ENCODE measurements at places on chromosomes 2 and 18. TPM values are rescaled to one million over a fixed set of nuclear protein-coding genes. Genes with fewer than 3 reads are reported as not detected.

The PFN4 gene
- 1.7 TPM for polyA plus RNA-seq

The TCF23 gene
- polyA plus RNA-seq: not detected

The SERPINB4 gene
- polyA plus RNA-seq: not detected

The ARHGAP15 gene
- not detected for polyA plus RNA-seq

The GBX2 gene
- polyA plus RNA-seq: 0.45 TPM

The SFXN5 gene
- polyA plus RNA-seq: 25.8 TPM

The UXS1 gene
- 83.2 TPM for polyA plus RNA-seq

The LYG2 gene
- not detected for polyA plus RNA-seq

The RGPD4 gene
- polyA plus RNA-seq: 0.02 TPM

The TEKT4 gene
- polyA plus RNA-seq: not detected

DNA sequence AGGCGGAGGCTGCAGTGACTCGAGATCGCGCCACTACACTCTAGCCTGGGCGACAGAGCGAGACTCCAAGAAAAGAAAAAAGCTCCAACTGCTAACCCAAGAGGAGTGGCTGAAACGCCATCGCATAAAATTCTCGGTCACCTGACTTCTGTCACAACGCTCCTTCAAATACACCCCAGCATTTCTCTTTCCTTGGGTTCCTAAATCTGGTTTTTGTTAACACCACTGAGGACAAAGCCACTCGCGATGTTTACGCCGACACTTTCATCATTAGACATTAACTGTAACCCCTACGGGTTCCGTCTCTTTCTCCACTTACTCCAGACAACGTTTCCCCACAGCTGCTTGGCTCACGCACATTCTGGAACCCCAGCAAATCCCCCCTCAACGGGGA is 679 bp downstream of the CLK1 start:
- DNase-seq: peak; percentile 32

- no peak for DNase-seq
Observed at GRCh38 chr2:75728614-75729419, 18.1 kb upstream of the GCFC2 start.

DNA sequence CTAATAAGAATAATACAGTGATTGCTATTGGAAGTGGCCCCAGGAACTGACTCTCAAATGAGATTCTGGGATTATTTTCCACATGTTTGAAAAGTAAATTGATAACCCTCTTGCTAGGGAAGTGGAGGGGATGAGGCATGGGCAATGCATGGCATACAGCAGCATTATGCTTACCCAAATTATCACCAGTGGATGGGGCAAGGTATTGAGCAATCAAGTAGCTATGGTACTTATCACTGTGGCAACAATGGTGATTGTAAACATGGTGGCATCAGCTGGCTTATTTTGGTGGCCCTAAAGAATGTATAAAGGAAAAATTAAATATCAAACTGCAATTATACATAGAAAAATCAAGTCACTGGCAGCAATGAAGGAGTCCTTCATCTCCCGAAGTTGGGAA is 155.1 kb downstream of the FIGN start:
- DNase-seq: no peak

- DNase-seq: no peak
Observed at GRCh38 chr2:111945444-111946293, 47.3 kb downstream of the MERTK start.

GRCh38 chr2:226130192-226130591 is 669.4 kb downstream of the IRS1 start:
- peak; percentile 12 for DNase-seq

DNA sequence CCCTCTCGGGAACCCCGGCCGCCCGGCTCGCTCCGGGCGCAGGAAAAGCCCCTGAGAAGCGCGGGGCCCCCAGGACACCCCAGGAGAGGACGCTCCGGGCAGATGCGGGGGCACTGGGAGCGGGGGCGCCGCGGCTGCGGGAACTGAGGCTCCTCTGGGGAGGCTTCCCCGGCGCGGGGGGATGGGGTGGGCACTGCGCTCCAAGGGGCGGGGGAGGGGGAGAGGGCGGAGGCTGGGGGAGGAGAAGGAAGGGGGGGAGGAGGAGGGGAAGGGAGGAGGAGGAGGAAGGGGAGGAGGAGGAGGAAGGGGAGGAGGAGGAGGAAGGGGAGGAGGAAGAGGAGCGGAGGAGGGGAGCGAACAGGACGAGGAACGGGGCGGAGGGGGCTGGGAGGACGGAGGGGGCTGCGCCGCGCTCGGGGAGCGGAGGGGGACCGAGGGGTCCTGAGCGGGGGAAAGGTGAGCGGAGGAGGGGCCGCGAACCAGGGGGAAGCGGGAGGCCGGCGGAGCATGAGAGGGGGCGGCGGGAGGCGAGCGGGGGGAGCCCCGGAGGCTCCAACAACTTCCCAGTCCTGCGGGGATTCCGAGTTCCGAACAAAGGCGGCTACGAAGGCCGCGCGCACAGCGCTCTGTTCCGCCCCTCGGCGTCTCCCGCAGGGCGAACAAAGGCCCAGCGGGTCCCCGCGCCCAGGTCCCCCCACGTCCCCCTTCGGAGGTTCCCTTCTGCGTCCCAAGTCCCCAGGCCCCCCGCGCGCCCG is 742 bp downstream of the PXDN start:
- peak; percentile 68 for DNase-seq

DNA sequence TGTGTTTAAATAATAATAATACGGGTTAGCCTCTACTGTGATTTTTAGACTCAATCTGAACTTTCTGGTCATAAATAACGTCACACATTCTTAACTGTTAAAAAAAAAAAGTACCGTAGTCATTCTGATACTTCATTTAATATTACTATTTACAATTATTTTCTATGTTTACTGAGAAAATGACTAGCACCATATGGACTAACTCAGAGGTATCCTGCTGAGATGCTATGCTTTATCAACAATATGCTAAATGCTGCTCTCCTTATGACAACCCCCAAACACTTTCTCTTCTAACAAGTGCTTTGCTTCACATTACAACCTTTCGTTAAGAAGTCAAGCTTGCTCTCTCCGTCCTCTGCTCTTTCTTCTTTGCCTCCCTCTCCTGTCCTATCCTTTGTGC is 182.1 kb downstream of the AFF3 start:
- no peak for DNase-seq

DNA sequence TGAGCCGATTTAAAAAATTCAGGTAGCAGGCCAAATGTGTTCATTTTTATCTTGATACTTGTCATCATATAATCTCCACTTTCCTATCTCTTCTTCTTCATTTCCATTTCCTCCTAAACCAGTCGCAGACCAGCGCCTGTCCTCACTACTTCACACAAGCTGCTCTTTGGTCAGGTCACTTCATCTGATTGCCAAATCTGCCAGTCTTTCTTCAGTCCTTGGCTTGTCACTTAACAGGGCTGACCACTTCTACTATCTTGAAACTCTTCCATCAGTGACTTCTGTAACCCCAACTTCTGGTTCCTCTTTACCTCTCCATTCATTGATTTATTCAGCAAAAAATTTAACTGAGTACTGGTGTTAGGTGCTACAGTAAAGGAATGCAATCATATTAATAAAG is 18.0 kb upstream of the SPRED2 start:
- no peak for DNase-seq

- DNase-seq: no peak
Observed at GRCh38 chr2:38438133-38438882, 61.2 kb upstream of the ATL2 start.

DNA sequence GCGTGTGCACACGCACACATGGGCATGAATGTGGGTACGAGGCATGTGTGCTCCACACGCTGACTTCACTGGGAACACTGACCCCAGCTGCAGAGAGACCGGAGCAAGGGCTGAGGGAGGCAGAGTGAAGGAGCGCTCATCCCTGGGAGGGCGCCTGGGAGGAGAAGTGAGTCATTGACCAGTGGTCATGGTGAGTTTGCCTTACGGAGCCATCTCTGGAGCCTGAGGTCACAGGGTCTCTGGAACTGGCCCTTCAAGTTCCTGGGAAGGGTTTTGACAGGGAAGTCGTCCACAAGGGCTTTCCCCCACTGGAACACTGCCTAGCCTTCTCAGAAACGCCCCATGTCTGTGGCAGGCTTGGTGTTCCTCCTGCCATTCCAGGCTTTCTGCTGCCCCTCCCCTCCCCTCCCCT is 14.3 kb upstream of the TMEM185B start:
- DNase-seq: peak; percentile 57

DNA sequence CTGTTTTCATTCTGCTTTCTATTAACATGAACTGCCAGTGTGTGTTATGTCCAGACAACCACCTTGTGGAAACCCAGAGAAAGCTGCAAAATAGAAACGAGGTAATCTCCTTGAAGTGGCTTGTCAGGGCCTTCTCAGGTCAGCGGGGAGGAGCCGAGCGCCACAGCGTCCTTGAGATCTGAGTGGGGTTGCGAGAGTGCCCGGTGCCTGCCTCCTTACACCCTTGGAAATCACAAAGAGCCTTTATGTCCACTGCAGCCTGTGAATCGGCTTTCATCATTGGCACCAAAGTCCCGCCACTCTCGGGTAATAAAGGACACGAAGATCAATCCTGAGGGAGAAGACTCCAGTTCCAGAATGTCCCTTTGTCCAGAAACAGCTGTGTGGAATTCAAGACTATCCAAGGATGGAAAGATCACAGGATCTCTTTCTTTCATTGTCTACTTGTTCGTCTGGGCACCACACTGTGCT is 135.2 kb downstream of the HRH4 start:
- DNase-seq: no peak

GRCh38 chr18:68611311-68611710 is 103.6 kb downstream of the TMX3 start:
- DNase-seq: no peak

DNA sequence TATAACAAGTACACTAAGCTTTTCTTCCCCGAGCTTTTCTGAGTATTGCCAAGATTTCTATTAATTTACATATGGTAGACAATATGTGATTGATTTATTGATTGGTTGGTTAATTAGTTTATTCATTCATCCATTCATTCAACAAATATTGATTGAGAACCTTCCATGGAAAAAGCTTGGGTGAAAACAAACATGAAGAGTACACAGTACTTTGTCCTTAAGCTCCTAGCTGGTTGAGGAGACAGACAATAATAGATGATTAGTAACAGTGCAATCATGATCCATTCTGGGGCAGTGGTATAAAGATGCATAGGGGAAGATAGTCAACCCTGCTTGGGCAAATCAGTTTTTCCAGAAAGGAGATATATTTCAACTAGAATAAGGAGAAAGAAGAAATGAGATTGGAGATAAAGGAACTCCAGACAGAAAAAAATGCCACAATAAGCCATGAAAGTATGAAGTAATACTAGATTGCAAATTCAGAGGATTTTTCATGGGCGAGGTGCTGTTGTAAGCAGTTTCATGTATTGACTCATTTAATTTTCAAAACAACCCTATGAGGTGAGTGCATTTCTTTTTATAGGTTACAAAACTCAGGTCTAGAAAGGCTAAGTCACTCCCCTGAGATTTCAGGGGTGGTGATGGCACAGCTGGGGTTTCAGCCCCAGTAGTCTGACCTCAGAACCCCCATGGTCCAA is 129.5 kb downstream of the RND3 start:
- peak; percentile 24 for DNase-seq

DNA sequence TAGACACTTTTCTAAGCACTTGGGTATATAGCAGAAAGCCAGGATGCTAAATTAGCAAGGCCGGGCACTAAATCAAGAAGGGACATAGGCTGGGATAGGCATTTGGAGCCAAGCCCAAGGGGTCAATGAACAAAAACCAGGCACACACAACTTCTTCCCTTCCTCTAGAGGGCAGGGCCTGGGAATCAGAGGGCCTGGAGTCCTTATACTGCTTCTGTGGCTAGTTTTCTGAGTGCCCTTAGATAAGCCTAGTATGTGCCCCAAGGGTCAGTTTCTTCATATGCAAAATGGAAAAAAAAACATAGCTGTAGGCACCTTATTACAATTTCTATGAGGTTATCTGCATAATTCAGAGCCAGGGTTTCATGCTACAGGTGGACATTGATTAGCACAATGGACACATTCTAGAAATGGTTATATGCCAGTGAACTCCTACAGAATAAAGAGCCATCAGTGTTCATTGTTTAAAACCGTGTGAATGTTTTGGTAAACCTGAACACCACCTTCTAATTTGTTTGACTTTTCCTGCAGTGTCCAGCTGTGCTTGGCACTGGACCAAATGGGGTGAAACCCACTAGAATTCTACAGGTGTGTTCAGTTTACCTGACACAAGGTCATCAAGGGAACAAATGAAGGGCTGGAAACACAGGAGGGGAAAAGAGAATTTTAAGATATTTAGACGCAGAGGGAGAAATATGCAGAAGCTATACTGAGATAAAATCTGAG is 49.6 kb downstream of the PAX8 start:
- no peak for DNase-seq

- peak; percentile 15 for DNase-seq
Observed at GRCh38 chr18:49251451-49251850, 209.0 kb downstream of the DYM start.

DNA sequence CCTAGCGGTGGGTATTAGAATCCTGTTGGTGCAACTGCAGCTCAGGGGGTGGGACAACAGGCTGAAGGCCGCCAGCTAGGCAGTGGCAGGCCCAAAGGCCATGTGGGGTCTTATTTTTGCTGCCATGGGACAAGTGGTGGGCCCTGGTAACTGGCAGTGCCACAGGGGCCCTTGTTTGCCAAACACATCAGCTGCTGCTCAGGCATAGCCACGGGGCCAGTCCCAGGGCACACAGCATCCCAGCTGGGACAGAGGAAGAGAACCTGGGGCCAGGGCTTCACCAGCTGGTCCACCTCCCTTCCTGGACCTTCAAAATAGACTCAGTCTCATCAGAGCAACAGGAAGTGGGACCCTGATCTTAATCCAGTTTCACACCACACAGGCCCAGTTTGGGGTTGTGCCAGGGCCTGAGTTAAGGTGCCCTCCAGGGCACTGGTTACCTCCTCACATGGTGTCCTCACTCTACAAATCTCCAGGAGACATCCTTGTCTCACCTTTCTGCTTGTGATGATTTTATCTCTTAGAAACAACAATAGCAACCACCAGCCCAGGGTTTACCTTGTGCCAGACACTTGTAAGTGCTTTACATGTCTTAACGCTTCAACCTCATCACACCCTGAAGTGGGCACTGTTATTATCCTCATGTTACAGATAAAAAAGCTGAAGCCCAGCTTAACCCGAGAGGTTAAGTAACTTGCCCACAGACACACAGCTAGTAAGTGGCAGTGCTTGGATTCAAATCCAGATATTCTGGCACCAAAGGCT is 98.5 kb downstream of the GYPC start:
- no peak for DNase-seq

DNA sequence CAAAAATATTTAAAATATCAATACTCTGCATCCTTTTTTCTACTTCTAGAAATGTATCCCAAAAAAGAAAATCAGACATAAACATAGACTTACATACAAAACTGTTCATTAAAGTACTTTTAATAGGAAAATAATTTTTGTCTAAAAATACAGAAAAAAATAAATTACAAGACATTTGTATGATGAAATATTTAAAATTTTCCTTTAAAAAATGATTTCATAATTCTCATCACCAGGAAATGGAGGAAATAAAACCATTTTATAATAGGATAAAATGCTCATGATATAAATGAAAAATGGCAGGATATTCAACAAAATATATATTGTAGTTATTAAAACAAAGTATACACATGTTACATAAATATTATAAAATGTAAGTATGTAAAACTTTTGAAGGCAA is 24.4 kb downstream of the ARL5A start:
- DNase-seq: no peak

DNA sequence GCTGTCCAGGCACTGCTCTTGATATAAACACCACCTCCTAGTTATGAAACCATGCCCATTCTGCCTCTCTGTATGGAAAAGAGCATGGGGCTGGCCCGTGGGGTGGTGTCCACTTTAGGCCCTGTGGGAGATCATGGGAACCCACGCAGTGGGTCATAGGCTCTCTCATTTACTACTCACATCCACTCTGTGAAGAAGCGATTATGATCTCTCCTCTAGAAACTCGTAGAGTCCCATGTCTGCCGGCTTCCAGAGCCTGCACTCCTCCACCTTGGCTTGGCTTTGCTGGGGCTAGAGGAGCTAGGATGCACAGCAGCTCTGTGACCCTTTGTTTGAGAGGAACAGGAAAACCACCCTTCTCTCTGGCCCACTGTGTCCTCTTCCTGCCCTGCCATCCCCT is 15.9 kb downstream of the EMX1 start:
- no peak for DNase-seq
